Central memory CD4-positive, alpha-beta T cell (primary cell): ENCODE measurements at places on chromosomes 11 and 22.

DNA sequence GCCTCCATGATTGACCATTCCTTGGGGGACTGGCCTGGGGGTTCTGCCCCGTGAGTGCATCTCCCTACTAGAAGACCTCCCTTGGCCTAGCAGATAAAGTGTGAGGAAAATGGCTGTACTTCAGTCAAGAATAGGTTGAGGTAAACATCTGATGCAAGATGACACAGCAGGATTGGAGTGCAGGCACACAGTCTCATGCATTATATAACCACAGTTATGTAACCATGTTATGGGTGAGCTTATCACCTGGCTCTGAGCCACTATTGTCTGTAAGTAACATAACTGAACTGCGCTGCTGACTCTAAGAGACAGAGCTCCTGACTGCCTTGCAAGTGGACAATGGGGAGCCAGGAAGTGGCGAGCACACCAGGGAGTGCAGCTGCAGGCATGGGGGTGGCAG, 378.7 kb upstream of the ANO5 start:
- no peak for DNase-seq

- DNase-seq = no peak
Observed at GRCh38 chr11:130671801-130672700, 223.6 kb downstream of the ADAMTS15 start.

DNA sequence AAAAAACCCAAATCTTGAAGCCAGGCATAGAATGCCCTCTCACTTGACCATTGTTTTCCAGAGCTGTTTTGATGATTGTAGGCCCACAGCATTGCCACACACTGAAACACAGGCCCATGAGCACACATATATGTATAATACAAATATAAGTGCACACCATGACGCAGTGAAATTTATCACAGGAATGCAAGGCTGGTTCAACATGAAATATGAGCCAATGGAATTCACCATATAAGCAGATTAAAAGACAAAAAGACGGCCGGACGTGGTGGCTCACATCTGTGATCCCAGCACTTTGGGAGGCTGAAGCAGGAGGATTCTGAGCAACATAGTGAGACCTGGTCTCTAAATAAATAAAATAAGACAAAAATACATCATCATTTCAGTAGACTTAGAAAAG, 9.4 kb upstream of the RNH1 start:
- no peak for DNase-seq

DNA sequence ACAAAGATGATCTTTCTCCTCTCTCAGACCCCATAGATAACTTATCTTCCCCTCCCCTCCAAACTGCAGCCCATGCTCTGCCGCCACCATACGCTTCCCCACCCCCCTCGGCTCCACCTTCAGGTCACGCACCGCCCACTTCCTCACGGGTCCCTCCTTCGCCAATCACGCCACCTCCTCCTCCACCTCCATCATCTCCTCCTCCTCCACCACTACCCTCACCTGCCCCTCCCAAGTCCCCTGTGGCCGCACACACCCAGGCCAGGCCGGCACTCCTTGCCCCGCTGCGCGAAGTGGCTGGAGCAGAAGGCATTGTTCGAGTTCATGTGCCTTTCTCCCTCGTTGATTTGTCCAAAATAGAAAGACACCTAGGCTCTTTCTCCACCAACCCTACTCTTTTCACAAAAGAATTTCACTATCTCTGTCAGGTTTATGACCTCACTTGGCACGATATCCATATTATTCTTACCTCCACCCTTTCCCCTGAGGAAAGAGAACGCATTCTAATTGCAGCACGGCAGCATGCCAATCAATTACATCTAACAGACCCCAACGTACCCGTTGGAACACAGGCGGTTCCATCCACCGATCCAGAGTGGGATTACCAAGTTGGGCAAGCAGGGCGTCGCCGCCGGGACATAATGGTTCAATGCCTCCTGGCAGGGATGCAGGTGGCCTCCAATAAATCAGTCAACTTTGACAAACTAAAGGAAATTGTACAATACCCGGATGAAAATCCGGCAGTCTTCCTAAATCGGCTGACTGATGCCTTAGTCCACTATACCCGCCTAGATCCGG, 12.3 kb upstream of the OR56A3 start:
- no peak for DNase-seq

- DNase-seq = no peak
Observed at GRCh38 chr11:131924001-131924400, 553.6 kb downstream of the NTM start.

DNA sequence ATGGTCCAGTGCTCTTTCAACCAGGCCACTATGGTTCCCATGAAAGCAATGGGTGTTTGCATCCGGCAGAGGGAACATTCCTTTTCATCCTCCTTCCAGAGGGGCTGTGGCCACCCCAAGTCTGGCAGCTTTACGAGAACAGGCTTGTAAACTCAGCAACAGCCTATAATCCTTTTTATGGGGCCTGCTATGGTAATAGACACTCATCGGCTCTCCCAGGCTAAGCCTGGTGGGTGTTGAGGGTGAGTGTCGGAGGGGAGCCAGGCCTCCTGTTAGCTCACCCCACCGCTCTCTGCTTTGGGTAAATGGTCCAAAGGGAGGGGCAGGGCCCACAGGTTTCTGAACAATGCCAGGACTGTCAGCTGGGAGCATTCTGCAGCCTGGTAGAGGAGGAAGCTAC, 111.6 kb upstream of the CD82 start:
- DNase-seq = no peak

DNA sequence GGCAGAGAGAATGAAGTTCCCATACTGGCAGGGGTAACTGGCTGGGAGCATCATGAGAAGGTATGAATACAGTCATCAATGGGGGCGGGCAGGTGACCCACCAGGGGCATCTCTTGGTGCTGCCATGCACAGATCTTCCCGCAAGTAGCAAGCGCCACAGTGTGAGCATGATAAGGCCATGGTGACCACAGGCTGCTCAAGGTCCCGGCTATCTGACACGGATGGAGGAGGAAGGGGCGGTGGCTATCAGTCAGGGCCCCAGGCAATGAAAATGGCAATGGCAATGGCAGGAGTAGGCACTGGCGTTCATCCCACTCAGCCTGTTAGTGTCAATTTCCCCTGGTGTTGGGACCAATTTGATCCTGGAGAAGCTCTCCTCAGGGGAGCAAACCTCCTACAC, 21.6 kb downstream of the ASCL2 start:
- no peak for DNase-seq

DNA sequence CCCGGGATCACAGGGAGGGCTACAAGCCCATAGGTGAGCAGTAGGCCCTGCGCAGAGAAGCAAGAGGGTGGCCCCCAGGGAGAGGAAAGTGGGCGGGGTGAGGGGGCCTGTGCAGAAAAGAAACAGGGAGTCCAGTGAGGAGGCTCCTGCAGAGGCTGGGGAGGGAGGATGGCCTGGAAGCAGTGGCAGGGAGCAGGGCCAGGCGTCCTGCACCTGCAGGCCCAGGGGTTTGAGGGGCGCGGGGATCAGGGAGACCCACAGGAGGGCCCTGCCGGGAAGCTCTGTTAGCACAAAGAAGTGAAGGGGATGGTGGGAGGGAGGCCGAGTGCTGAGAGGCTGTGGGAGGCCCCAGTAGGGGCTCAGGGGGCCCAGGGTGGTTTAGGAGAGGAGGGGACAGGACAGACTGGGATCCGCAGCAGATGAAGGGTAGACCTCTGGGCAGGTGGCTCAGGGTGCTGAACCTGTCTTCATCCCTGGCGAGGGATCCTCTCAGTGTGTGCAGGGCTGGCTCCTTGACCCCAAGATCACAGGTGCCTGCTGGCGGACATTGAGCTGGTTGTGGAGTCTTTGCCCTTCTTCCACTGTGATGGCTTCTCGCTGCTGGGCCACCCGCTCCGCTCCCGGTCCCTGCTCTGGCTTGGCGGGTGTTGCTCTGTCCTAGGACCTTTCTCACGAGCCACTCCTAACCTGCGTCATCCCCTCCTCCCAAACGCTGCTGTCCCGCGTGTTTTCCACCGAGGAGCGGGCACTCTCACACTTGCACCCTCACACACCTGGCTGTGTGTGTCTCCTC, 31.8 kb upstream of the CELSR1 start:
- DNase-seq = no peak

DNA sequence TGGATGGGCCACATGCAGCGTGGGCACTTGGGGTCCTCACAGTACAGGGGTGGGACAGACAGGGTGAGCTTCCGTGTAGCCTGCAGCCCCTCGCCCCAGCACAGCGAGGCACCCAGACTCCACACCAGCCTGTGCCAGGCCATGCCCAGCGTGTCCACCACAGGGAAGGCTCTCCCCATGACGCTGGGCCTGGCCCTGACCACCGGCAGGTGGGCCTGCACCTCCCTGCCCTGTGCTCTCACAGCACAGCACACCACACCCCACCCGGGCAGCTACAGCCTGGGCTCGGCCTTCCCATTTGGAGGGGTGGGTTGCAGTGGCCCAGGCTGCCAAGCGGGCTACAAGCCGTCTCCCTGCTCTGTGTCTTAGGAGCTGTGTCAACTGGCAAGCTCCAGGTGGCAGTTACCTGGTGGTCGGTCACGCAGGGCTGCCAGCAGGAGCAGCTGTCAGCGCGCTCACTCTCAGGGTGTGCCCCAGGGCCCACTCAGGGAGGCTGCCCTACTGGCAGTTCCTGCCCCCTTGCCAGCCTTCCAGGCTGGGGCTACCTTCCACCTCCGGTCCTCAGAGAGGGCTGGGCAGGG, 4.6 kb downstream of the MOB2 start:
- DNase-seq = no peak

DNA sequence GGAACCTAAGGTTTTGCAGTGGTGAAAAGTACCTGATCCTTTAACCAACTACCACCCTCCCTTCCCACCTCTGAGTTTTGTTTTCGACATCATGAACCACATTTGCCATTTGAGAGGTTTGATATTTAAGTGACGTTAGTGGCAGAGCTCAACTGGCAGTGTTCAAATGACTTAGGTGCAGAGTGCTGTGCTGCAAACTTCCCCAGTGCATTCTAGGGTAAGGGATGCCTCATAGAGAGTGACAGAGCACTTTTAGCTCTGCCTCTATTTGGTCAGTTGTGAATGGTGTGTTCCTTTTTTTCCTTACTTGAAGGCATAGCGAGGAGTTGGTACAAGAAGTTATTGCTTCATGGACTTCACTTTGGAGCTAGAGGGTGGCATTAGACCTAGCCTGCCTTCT, 9.4 kb downstream of the BMAL1 start:
- DNase-seq = peak; percentile 21

- DNase-seq = no peak
Observed at GRCh38 chr22:31179345-31179744, 19.4 kb downstream of the RNF185 start.

DNA sequence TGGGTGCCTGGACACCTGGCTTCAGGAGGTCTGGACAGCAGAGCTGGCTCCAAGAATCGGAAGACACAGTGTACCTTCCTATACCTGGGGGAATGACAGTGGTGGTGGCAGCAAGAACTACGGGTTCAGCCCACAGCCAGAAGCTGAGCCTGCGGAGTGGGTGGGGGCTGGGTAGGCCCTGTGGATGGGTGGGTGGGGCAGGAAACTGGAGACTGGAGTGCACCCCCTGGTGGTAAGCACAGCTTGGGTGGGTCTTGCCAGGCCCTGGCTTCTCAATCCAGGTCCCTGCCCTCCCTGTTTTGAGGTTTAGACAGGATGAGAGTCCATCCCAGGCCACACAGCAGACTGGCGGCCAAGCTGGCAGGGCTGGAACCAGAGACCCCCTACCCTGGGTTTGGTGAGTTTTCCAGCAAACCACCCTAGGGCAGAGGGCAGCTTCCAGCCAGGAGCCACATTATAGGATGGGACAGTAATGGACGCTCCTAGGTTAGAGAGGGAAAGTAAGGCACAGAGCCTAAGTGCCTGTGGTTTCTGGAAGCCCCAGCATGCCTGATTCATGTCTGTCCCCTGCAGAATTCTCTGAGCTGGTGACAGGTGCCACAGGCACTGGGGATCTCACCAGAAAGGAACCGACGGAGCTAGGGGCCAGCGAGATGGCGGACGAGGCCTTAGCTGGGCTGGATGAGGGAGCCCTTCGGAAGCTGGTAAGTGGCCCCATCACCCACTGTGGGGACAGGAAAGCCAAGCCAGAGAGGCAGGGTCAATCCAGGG, 1.7 kb downstream of the SMTN start:
- DNase-seq = peak; percentile 18

DNA sequence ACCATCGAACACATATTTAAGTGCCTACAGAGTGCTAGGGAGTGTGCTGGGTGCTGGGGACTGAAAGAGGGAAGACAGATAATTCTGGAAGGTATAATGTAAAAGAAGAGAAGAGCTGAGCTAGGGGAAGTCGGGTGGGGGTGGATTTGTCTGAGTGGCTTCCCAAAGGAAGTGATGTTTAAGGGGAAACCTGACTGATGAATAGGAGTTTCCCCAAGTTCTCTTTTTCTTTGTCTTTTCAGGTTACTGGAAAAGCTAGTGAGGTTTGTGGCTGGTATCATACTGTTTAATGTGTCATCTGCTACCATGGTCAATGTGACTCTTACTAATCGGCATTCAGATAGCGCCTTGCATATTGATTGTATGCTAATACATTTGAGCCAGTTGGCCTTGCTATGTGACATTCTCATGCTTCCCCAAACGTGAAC, 151.6 kb upstream of the MTMR2 start:
- DNase-seq = no peak

DNA sequence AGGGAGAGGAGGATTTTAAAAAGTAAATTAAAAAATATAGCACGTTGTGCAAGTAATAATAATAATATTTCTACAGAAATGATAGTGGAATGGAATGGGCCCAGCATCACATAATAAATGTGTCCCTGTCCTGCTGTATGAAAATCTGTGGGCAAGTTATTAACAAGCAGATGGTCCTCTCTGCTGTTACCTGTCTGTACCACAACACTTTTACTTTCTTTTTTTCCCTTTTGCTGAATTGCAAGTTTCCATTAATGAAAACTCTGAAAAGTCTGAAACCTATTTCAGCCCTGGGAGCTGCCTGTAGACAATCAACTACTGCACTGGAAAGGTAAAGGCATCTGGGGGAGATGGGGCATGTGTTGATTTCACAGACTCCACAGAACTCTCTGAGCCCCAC, 937.1 kb downstream of the OPCML start:
- DNase-seq = no peak

DNA sequence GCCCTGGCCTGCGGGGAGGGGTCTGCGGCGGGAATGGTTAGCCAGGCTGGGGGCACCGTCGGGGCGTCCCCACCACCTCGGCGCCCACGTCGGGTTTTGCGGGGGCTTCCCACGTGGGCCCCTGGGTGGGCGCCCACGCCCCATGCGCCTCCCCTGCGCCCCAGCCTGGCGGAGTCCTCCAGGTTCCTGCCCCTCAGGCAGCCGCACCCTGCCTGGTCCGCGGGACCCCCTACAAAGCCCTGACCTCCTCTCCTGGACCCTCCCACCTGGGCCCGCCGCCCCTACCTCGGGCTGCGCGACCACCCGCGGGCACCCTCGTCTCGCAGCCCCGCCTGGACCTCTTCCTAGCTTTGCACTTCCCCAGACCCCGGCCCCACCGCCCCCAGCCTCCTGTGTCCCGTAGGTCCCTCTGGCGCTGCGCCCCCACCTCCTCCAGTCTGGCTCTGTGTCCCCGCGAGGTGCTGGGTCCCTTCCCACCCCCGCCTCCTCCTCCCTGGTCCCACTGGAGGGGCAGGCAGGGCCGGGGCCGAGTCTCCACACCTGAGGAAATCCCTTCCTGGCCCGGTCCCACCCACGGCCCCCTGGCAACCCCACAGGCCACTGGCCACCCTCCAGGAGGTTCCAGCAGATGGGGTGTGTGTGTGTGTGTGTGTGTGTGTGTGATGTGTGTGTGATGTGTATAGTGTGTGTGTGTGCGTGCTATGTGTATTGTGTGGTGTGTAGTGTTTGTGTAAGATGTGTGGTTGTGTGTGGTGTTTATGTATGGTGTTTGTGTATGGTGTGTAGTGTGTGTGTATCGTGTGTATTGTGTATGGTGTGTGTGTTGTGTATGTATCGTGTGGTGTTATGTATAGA, 11.8 kb downstream of the PIM3 start:
- DNase-seq = no peak
